CD8-positive, alpha-beta memory T cell (primary cell): ENCODE measurements at places on chromosomes 16 and 17. TPM values are rescaled to one million over a fixed set of nuclear protein-coding genes. Genes with fewer than 3 reads are reported as not detected.

KCNH4 gene
- total RNA-seq: 1.5 TPM

PPL gene
- total RNA-seq: not detected

RPGRIP1L gene
- total RNA-seq: 9.8 TPM

MED13 gene
- 63.3 TPM for total RNA-seq

HSF4 gene
- 11.6 TPM for total RNA-seq
